ENCODE measurements at places on chromosomes 7 and 10. TPM values are rescaled to one million over a fixed set of nuclear protein-coding genes. Genes with fewer than 3 reads are reported as not detected.

DNA sequence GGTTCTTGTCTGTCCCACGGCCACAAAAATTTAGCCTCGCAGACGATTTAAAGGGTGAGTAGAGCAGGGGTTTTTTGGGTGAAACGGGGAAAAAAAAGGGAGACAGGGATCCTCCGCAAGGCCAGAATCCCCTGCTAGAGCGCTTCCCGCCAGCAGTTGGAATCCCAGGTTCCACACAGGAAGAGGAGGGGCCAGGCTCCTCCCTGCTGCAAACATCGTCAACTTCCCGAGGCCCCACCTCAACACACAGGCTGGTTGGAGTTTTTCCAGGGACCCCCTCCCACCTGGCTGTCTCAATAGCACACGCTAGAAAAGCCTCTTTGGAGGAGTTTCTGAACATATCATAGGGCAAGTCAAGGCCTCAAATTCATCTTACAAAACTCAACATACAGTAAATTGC is 112.7 kb downstream of the MTERF1 start:
- no peaks in the 10 kb centered on the region for H3K36me3 ChIP-seq
- no peaks in the 10 kb centered on the region for H3K27me3 ChIP-seq
- H3K4me1 ChIP-seq: no peaks in the 10 kb centered on the region
- no peak overlapping the region for H3K27ac ChIP-seq

Gene SCIN
- 0.28 TPM for total RNA-seq

DNA sequence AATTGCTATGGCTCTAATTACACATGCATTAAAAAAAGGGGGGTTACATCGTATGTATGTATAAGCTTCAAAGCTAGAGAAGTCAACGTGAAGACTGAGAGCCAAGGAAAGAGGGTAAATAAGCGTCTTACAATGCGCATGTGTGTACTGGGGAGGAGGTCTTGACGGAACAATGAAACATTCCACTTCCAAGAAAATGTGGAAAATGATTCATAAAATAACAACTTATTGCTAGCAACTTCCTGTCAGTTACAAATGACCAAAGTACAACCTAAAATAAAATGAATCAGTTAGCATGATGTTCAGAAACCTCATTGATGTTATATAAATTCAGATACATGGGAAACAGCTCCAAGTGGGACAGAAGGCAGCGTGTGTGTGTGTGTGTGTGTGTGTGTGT is 104.1 kb upstream of the RHEB start:
- no peaks in the 10 kb centered on the region for H3K27me3 ChIP-seq
- no peak overlapping the region for H3K4me3 ChIP-seq
- peaks cover 36% of the 10 kb centered on the region for H3K4me1 ChIP-seq
- no peaks in the 10 kb centered on the region for H3K36me3 ChIP-seq
- no peak for DNase-seq
- H3K27ac ChIP-seq: no peak overlapping the region

DNA sequence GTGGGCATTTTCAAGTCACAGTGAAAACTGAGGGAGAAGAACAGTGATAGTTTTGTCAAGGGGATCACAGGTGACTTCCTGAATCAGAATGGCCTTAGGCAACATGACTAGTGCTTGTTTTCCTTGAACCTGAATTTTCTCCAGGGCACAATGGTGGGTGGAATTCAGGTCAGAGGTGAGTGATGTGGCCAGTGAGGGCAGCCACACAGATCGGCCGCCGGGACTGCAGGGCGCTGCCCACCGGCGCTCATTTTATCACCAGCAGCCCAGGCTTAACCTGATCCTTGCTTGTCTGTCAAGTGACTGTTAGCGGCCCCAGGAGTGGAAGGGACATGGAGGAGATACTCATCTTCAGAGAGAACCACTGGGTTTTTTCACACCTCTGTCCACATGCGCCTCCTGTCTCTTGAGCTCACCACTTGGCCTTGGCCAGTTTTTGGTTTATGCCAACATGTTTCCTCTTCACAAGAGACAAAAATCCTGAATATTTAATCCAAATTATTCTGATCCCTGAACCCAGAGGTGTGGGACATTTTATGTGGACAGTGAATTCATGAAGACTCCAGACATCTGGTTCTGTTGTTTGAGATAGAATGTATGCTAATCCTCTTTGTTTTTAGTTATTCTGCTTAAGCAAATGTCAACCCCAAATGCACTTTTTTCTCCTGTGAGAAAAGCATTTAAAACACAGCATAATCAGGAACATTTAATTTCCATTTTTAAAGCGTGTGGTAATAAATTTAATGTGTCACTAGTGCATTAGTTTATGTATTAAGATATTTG is 108.7 kb downstream of the DOCK1 start:
- H3K4me3 ChIP-seq: no peak overlapping the region
- H3K4me1 ChIP-seq: peaks cover 11% of the 10 kb centered on the region
- no peak overlapping the region for H3K27ac ChIP-seq
- peaks cover 9% of the 10 kb centered on the region for H3K36me3 ChIP-seq

Gene SERPINE1
- total RNA-seq: 21.3 TPM

Data from sigmoid colon (tissue), 7 donors.